Stimulated activated CD4-positive, alpha-beta T cell treated with anti-CD3 and anti-CD28 coated beads, Interleukin-15, amount 100 ng/mL, for 1 hour (primary cell): ENCODE measurements at places on chromosomes 7 and 10.

- DNase-seq = no peak
These were observed 40.3 kb downstream of the JMJD1C start for GRCh38 chr10:63425512-63425911.

GRCh38 chr7:7512861-7513597 is 22.6 kb downstream of the COL28A1 start:
- DNase-seq = no peak

GRCh38 chr10:60340973-60341372 is 48.7 kb downstream of the ANK3 start:
- no peak for DNase-seq

- DNase-seq = no peak
These were observed 12.7 kb downstream of the IKZF1 start for GRCh38 chr7:50317221-50317678.

DNA sequence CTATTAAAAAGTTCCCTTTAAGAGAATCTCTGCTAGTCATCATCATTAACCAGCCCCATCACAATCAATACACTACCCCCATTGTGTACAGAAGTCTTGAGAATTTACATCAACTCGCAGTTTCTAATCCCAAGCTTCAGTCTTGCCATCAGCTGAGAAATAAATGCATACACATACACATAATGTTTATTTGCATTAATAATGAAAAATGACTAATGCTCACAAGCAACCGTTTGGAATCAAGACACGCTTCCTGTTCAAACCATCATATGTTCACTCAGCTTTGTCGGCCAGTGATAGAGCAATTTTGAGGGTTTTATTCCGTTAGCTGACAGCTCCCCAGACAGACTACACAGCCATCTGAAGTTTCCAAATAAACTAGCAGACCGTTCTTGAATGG is 287.1 kb downstream of the SFMBT2 start:
- DNase-seq = no peak

- DNase-seq = no peak
These were observed 202.9 kb upstream of the PLXNA4 start for GRCh38 chr7:132779164-132779563.

DNA sequence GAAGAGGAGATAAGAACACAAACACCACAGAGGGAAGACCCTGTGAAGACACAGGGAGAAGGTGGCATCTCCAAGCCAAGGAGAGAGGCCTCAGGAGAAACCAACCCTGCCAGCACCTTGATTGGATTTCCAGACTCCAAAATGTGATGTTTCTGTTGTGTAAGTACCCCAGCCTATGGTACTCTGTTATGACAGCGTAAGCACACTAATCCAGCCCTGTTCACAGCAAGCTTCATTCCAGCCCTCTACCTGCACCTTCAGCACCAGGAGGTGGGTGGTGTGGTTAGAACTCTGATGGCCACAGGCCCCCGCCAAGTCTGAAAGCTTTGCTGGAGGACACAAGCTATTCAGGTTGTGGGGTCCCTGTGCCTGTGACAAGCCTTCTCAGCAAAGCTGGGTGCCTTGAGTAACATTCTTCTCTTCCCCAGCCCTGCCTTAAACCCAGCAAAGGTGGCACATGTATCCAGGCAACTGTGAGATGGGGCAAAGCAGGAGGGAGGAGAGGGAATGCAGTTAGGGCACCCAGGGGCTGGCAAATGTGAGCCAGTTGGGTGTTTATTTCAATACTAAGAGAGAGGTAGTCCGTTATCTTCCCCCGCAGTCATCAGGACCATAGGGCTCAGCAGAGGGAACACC is 4.5 kb downstream of the VSTM4 start:
- DNase-seq = no peak
